ENCODE measurements at places on chromosomes 6 and 20. TPM values are rescaled to one million over a fixed set of nuclear protein-coding genes. Genes with fewer than 3 reads are reported as not detected.

The EIF2S2 gene
- 21.8 TPM for total RNA-seq

The C6orf132 gene
- total RNA-seq: not detected

The KIF6 gene
- total RNA-seq: not detected

The SMLR1 gene
- total RNA-seq: not detected

The CCN2 gene
- 0.11 TPM for total RNA-seq

The MAS1 gene
- total RNA-seq: not detected

The MOXD1 gene
- total RNA-seq: not detected
